ENCODE measurements at places on chromosomes 13 and 19.
A peak's percentile ranks its signal among the peaks of the same experiment; 100 is the strongest.

GRCh38 chr13:55563267-55563666 is 1577.5 kb upstream of the PRR20A start:
- no peak for DNase-seq

DNA sequence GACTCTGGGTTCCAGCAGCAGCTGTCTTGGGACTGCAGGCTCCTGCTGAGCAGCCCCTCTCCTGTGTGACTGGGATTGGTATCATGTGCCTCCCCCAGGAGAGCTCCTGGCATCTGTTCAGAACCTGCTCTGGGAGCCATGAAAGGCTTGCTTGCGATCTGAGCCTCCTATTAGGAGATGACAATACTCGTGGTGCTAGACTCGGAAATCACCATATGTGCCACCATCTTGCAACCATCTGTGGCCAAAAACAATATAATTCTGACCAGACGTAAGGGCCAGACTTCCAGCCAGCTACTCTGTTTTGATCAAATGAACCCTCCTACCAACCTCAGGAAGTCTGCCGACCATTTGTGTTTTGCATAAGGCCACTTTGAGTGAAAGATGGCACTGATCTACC is 484.7 kb downstream of the IRS2 start:
- no peak for DNase-seq

GRCh38 chr19:14475251-14476073 is at the start of gene PTGER1:
TSS of gene PTGER1 (minus strand) at chr19:14475354. CDS start at chr19:14474320, 1,034 bp downstream.
- DNase-seq: no peak

GRCh38 chr19:10192922-10193321 is 1.8 kb downstream of the DNMT1 start:
- no peak for DNase-seq

- no peak for DNase-seq
Observed at GRCh38 chr13:28744091-28744536, 25.3 kb upstream of the SLC46A3 start.

GRCh38 chr19:17794731-17795494 is at the start of gene B3GNT3:
TSS of gene B3GNT3 (plus strand) at chr19:17795138. CDS start at chr19:17807808, 12,670 bp downstream.
- no peak for DNase-seq

DNA sequence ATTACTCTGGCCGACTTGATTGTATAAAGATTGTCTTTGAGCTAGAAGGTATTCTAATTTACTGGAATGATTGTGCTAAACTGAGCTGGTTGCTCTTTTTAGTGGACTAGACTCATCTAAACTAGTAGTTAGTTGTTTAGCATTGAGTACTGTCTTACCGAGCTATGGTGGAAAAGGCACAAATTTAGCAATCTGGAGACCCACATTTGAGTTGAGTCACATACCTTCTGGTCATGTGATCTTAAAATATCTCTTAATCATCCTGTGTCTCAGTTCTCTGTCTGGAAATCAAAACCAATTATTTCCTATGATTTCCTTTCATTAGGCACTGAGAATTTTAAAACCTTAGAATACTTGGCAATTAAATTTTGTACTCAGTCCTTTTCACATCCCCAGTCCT is 349.5 kb downstream of the IRS2 start:
- DNase-seq: no peak

DNA sequence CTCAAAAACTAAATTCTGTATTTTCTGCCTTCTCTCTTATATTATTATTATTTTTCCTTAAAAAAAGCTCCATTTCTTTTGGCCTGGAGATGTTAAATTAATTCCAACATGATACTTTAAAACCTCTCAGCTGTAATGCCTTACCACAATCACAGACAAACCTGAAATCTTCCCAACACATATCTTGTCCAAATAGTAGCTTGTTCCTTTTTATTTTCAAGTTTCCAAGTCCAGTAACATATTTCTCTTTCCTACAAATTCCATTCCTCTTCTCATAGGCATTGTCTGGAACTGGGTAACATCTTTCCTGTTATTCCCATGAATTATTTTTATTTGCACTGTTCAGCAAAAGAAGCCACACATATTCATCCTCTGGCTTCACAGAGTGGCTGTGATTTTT is 137.0 kb downstream of the SLITRK6 start:
- DNase-seq: no peak

DNA sequence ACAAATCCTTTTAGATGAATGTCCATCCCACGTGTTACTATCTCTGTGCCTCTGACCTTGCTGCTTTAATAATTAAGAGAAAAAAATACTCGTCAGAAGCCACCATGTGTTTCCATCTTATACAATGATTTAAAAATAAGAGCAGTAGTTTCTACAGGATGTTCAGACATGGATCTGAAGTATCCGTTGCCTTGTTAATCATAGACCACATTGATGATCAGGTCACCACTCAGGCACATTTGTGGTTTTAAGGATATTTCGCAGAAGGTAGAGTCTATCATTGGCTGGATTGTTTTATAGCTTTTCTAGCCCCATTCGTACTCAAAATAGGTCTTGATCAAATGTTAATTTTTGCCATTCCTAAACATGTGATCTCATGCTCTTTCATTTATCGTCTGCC is 710.0 kb upstream of the ARGLU1 start:
- DNase-seq: no peak

DNA sequence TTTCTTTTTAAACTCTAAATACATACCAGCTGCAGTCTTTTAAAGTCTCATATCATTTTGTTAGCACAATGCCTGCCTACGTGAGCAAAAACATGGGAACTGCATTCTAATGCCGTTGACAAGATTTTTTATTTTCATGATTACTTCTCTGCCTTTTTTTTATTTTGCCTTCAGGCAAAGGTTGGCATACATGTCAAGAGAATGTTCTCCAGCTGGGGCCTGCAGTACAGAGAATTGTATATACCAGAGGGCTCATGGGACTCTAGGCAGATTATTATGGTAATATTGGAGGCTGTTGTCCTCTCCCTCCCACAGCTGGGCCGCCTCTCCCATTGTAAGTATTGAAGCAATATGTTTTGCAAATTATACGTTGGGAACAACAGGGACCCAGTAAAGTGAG is 53.9 kb upstream of the OBI1 start:
- DNase-seq: no peak

GRCh38 chr19:39483141-39483540 is 2.5 kb downstream of the TIMM50 start:
- no peak for DNase-seq

DNA sequence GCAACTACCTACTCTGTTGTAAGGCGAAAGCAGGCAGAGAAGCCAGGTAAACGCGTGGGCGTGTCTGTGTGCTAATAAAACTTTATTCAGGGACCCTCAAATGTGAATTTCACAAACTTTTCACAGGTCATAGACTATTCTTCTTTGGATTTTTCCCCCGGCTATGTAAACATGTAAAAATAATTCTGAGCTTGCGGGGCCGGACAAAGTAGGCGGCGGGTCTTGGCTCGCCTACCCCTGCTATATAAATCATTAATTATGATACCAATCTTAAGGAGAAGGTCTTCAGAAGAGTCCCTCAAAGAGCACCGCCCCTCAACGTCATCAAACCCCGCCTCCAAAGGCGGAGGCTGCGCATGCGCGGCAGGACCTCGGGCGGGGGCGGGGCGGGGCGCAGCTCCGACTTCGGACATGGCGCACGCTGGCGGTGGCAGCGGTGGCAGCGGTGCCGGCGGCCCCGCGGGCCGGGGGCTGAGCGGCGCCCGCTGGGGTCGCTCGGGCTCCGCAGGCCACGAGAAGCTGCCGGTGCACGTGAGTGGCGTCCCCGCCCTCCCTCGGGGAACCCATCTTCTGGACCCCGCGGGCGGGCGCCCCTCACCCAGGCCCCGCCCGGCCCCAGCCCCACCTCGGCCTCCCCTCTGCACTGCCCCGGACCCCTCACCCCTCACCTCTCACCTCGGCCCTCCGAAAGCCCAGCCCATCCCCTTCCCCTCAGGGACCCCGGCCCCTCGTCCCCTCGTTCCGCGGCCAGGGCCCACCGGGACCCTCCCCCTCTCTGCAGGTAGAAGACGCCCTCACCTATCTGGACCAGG is at the start of gene SIN3B:
Gene SIN3B, plus strand, starts transcription at position 389 of the 812 bp plus-strand sequence. Its CDS starts 23 bp downstream, at position 412.
- DNase-seq: peak; percentile 85

GRCh38 chr19:49387936-49388372 is at the start of gene KASH5:
TSS of gene KASH5 (plus strand) at chr19:49388249. CDS start at chr19:49390884, 2,635 bp downstream.
- peak; percentile 69 for DNase-seq

- DNase-seq: no peak
Observed at GRCh38 chr13:22064854-22065620, 394.2 kb downstream of the FGF9 start.
